ENCODE measurements at places on chromosomes 6 and 20.

GRCh38 chr20:18138639-18139583, 1.2 kb downstream of the KAT14 start:
- no peak for DNase-seq

GRCh38 chr20:58040447-58041290, 187.8 kb downstream of the ANKRD60 start:
- no peak for DNase-seq

DNA sequence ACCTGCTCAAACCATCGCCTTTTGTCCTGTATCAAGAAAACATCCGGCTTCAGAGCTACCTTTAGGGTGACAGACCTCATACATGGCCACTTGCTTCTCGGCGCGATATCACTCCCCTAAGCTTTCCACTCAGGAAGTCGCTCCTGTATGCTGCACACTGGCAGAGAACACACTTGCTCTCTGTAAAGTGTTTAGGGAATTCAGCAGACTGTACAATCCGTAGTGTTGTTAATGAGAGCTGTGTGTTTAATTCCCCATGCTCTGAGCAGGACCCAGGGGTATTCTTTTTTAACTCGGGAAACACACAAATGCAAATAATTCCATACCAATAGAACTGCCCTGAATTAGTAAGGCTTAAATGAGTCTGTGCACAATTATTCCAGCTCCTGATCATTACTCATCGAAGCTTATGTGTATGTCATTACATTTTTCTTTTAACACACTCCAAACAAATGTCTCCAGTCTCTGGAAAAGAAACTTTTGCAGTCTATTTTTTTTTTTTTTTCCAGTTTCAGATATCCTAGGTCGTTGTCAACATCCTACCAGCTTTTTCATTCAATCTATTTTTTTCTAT, 338.7 kb upstream of the ARID1B start:
- DNase-seq = no peak

GRCh38 chr6:47303861-47304260, 5.8 kb downstream of the TNFRSF21 start:
- no peak for DNase-seq

GRCh38 chr6:158706369-158706982, 56.6 kb downstream of the SYTL3 start:
- no peak for DNase-seq

DNA sequence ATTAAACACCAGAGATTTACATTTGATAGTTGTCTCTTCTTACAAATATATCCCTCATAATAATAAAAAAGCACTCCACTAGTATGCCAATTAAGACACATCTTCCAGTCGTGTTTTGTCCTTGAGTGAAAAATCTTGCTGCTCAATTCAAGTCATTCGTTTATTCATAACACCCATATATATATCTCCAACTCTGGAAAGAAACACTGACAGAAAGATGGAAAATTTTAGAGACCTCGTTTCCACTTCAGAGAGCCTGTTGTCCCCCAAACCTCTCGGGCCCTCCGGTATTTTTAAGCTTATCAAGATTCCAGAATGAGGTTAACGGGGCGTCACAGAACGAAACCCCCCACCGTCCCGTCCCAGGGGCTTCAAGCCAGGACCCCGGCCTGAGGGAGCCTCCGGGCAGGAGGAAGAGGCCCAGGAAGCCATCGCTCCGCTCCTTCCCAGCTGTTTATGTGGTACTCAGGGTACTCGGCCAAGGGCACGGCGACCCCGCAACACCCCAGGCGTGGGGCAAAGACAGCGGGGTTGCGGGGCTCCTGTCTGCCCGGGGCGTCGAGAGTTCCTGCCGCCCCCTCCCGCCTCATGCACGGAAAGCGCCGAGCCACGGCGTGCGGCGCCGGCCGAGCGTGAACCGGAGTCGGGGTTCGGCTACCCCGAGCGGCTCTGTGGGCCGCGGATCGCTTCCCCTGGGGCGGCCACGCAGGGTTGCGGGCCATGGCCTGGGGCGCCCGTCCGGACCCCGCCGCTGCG, 623 bp upstream of the SNX9 start:
- no peak for DNase-seq

- no peak for DNase-seq
These were observed 25.7 kb downstream of the KCNG1 start for GRCh38 chr20:50996901-50997865.

DNA sequence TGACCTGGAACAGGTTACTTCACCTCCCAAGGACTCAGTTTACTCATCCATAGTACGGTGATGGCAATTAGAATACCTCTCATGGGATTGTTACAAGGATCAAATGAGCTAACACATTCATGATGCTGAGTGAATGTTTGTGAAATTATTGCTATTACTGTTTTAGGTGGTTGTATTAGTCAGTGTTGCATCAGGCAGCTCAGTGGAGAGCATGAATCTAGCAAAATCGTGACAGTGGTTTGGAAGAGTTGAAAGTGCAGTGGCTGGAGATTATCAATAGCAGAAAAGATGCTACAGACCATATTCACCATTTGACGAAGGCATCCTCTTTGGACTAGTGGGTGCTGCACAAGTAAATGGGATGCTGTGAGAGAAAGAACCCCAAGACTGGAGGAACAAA, 50.4 kb upstream of the CTNNBL1 start:
- no peak for DNase-seq

DNA sequence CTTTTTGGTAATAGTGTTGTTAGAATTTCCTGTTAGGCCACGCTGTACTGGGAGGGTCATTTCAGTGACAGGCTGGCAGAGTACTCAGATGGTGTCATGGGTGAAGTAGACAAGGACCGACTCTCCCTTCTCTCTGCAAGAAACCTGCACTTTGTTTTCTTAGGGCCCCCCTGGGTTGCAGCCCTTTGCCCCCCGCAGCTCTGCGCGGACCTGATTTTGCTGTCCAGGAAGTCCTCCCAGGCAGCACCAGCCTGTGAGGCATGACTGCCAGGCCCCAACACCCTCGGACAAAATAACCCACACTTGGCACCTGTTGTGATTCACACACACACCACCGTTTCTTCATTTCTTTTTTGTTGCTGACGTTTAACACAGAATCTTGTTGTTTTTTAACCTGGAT, 21.8 kb upstream of the CLDN20 start:
- no peak for DNase-seq

DNA sequence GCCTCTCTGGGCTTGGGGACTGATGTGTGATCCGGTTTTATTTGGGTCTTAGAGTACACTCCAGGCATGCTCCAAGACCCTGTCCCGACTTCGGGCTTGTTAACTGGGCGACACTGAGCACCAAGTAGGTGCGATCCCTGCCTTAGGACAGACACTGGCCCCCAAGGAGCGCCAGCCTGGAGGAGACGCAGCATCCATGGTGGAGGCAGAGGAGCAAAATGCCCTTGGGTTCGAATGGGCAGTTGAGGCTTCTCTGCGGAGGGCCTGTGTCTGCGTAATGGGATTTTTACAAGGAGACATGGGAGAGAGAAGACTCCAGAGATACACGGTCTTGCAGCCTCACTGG, 593 bp upstream of the LEMD2 start:
- no peak for DNase-seq

GRCh38 chr20:51752343-51752951, 15.7 kb downstream of the ATP9A start:
- no peak for DNase-seq

GRCh38 chr6:35091346-35092083, 49.6 kb downstream of the TCP11 start:
- no peak for DNase-seq

DNA sequence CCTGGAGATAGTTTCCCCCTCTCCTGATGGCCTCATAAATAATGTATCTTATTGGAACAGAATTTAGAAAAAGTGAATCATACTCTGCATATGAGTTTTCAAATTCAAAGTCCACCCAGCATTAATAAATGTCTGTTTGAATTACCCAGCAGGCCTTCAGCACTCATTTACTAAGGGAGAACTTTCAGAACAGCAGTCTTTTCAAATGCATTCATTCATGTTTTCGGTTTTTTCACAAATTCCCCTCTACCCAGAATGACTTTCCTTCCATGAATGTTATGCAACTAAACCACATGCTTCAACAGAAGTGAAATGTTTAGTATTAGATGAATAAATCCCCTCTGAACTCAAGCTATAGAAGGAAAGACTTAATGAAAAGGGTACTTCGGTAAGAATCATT, 92.4 kb downstream of the RTN4IP1 start:
- no peak for DNase-seq

GRCh38 chr6:135226537-135226936, 45.4 kb downstream of the MYB start:
- DNase-seq = no peak

DNA sequence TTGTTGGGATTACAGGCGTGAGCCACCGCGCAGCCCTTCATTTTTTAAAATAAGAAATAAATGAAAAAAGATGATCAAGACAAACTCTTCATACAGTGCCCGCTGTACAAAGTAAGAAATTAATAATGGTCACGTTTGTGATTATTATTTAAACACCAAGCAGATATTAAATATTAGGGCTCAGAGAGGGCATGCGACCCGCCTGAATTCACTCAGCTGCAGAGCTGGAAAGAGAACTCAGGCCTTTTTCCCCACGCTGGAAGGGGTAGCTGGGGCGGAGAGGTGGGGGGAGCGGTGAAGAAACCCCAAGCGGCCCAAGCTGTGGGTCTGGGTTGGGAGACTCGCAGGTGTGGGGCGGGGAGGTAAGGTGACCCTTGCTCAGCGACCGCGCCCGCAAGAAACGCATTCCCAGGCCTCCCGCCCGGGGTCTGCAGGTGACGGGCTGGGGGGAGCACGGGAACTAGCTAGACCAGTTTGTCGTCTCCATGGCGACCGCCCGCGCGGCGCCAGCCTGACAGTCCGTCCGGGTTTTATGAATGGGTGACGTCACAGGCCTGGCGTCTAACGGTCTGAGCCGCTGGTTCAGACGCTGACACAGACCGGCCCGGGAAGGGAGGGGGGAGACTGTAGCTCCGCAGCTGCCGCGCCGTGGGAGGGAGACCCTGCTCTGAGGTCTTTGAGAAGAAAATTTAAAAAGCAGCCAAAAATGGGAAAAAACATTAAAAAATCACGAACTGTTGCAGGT, 1.1 kb upstream of the ID1 start:
- peak; percentile 77 for DNase-seq

DNA sequence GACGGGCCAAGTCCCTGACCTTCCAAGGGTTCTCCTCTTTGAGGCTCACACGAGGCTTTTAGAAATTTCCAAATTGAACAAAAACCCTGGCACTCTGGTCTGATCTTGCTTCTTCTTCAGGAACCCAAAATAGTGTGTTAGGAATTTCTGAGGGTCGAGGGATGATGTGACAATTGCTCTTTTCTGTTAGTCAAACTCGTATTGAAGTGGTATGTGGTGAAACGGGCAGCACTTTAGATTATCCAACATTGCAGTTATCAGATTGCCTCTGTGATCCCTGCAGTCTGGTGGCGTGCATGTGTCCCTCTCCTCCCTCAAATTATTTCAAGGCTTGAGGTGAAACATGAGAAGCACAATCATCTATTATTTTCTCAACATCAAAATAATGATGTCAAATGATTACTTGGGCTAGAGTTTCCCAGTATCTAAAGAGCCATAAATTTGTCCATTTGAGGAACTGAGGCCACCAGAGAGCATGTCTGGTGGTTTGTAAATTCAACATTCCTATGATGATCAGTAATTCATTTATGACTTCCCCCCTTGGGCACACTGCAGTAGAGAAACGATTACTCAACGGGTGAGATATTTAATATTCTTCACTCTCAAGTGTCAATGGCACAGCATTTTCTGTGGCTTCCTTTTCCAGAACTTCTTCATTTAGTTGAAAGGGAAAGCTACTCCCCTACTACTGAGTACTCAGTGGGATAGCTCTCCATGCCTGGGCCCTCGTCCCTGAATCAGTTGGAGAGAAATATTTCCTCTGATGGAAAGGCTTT, 308.6 kb upstream of the MAP3K7 start:
- DNase-seq = no peak

DNA sequence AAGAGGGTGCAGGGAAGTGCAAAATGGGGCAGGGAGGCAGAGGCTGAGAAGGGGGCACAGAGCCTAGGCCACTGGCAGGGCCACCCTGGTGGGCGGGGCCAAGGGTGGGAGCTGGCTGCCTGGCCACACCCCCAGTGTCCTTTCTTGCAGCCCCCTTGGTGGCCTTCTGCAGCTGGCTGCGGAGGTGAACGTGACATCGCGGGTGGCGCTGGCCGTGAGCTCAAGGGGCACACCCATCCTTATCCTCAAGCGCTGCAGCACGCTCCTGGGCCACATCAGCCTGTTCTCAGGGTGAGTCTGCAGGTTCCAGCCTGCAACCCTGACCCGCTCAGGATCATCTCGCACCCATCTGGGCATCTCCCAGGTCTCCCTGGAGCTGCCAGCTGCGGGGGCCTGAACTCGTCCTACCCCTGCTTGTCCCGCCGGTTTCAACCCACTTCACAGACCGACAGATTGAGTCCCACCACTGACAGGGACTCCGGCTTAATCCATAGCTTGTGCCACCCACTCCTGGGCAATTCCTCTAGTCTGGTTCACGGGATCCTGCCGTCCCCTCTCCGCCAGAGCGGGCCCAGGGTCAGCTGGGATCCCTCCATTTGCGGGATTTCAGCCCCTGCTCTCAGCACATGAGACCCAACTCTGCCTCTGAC, 6.2 kb downstream of the BPIFB3 start:
- DNase-seq = no peak

DNA sequence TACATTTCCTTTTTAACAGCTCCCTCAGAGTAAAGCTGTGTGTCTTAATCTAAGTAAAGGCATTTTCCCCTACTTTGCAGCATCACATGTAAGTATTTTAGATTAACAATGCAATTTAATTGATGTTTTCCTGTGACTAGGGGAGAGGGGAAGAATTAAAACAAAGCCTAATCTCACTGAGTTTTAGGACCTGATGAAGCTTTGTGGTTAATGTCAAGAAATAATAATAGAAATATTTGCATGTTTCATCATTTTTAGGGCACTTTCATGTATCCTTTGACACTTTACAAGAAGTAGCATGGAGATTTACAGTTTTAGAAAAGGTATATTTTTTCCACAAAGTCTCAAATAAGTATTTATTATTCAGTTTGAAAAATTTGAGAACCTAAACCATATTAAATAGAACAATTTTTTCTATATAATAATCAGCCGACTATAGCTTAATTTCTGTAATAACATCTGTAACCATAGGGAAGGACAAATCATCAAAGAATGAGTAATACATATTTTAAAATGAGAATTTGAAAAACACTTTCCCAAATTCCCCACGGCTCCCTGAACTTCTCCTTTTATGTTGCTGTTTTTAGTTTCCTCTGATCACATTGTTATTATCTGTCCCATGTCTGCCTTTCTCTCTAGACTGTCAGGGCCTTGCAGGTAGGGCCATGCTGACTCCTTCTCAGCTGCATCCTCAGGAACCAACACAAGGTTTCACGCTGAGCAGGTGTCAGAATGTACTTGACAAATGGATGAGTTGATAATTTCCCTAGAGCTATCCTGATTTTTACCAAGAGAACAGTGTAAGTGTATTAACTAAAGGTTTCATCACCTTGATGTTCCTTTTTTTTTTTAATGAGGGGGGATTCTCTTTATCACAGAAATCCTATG, 338.1 kb downstream of the SYNE1 start:
- DNase-seq = no peak

DNA sequence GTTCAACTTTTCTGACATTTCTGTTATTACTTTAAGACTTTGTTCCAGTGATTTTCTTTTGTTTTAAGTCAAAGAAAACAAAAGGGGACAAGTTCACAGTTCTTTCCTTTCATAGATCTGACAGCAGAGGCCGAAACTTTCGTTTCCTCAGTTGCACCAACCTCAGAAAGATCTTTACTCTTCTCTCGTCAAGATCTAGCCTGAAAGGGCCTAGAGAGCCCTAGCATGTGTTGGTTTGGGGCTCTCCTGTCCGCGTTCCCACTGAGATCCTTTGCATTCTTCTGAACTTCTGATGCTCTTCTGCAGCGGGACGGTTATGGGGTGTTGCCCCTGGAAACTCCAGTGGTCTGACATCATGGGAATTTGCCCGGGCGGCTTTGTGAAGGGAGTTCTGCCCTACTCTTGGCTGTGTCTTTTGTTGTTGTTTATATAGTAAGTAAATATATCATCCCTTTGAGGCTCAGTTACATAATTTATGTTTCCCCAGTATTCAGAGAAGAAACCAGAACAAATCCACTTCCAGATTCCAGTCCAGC, 129.1 kb downstream of the SASH1 start:
- DNase-seq = no peak
